NCI-H1436 treated with DMSO at 0.1 percent for 48 hours (cell line): ENCODE measurements at places on chromosomes 4 and X.

- no peak for DNase-seq
Measured at GRCh38 chr4:83558059-83558653, 22.2 kb downstream of the GPAT3 start.

GRCh38 chrX:30957753-30958152 lies 68.7 kb upstream of the TAB3 start:
- DNase-seq, result no peak

GRCh38 chr4:77805840-77806239 lies 13.3 kb downstream of the CNOT6L start:
- no peak for DNase-seq

GRCh38 chr4:80873571-80873970 lies 156.9 kb upstream of the BMP3 start:
- DNase-seq, result no peak

GRCh38 chr4:86358257-86358656 lies 1.6 kb downstream of the MAPK10 start:
- DNase-seq, result no peak

GRCh38 chr4:142307857-142308256 lies 538.2 kb downstream of the INPP4B start:
- DNase-seq, result no peak

- DNase-seq, result no peak
Measured at GRCh38 chr4:155164718-155165117, 43.7 kb upstream of the NPY2R start.

- DNase-seq, result no peak
Measured at GRCh38 chr4:4820261-4820660, 39.2 kb upstream of the MSX1 start.

DNA sequence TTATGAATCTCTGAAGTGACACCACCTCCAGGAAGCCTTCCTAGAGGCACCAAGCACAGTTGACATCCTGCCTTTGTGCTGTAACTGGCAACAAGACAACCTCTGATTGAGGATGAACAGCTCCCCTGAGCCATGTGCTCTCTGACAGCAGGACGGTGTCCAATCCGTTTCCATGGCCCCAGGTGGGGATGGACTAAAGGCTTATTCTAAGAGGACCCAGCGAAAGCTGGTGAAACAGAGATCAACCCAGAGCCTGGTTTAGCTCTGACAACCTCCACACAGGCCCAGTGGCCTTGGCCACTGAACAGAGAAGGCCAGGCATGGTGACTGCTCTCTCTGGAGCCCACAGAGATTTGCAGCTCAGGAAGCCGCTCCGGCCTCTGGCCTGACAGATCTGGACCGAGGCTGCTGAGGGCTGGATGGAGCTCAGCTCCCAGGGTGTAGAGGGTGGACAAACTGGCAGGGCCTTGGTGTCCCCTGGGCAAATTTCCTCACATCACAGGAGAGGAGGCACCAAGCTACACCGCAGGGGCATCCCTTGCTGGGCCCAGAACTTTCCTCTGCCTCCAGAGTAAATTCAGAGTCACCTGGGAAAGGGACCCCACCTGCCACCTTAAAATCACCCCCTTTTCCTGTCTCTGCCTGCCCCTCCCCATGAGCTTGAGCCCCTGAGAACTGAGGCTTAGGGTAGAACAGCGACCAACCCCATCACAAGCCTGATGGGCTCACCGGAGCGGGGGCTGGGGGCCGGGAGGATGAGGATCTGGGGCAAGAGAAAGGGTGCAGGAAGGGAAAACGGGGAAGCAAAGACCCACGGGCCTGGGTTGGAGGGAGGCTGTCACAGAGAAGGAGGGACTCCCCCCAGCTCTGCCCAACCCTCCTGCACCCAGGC lies 40.2 kb downstream of the HMX1 start:
- DNase-seq, result no peak

DNA sequence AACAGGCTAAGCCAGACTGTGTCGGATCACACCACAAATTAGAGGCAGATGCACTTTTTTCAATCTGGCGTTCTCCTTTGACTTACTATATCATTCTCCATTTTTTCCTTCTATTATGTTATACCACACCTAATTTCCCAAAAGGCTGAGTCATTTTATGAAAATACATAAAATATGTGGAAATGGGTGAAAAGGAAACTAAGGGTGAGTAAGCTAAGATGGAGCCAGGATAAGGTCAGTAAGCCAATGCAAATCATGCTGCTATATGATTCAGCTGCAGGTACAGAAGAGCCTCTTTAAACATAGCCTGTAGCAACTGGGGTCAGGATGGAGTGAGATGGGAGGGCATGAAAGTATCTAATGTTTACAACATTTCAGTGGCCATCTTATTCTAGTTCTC lies 94.0 kb upstream of the TEX13A start:
- no peak for DNase-seq

DNA sequence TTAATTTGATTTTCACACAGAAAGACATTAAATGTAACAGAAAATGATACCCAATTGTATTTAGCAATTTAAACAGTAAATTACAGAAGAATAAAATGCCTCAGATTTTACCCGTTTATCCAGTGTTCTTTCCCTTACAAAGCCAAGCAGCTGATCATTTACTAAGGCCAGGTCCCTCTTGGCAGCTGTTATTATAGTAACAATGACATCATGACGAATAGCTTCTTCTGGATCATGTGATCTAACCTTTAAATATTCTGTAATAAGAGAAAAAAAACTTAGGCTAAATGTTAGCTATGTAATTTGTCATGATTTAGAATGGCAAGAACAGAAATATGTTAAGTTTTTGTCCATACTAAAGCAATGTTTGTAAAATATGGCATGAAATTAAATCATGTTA lies 69.4 kb downstream of the PDS5A start:
- DNase-seq, result no peak

GRCh38 chr4:144316869-144317268 lies 176.4 kb upstream of the GYPA start:
- DNase-seq, result no peak

GRCh38 chr4:145289403-145290076 lies 109.2 kb upstream of the OTUD4 start:
- DNase-seq, result no peak

DNA sequence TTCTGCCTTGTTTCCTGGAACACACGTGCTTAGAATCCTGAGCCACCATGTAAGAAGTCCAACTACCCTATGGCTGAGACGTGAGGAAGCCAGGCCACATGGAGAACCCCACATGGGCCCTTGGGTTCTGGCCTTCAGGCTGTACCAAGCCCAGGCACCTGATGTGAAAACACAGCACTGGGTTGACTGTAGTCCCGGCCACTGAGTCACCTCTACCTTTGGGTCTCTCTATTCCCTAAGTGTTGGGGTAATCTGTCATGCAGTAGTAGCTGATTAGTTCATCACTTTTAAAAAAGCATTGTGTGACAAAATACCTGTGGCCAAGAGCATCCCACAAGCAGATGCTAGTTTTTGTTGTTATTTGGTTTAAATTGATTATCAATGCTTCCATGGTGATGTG lies 24.3 kb downstream of the CFAP97 start:
- DNase-seq, result no peak

DNA sequence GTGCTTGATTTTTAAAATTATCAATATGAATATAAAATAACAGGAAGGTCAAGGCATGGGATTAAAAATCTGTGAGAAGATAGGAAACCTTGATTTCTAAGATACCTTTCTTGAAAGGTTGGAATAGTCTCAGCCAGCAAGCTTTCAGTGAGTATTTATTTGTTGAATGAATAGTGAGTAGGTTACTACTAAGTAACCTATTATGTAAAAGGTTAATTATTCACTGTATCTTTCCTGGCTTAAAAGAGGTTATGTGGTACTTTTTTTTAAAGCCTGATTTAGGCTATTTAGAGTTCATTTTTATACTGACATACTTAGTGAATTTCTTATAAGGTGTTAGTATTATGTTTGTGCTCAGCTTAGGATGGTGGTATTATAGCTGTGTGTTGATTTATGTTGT lies 123.5 kb downstream of the PTPN13 start:
- no peak for DNase-seq

- no peak for DNase-seq
Measured at GRCh38 chrX:143017272-143017671, 8.5 kb upstream of the SPANXN4 start.

GRCh38 chr4:158996669-158997074 lies 106.2 kb upstream of the RAPGEF2 start:
- no peak for DNase-seq

- DNase-seq, result no peak
Measured at GRCh38 chr4:13947921-13948320, 320.4 kb upstream of the BOD1L1 start.

GRCh38 chr4:118775405-118775804 lies 60.5 kb downstream of the SEC24D start:
- no peak for DNase-seq

- no peak for DNase-seq
Measured at GRCh38 chrX:132333351-132333750, 114.1 kb upstream of the RAP2C start.

DNA sequence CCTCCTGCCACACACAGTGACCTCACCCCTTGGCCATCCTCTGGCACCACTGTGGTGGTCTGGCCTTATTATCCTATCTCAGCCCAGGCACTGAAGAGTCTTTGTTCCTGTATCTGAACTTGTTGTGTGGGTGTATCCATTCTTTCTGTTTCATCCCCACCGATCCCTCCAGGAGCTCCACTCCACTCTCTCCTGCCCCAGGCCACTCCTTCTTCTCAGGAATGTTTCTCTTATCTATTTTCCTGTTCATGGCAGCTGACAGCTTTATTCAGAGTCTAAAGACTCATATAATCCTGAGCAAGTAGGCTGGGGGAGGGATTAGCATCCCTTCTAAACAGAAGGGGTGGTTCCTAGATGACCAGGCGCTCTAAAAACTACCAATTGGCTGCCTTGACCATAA lies 150.0 kb downstream of the ANAPC10 start:
- no peak for DNase-seq

DNA sequence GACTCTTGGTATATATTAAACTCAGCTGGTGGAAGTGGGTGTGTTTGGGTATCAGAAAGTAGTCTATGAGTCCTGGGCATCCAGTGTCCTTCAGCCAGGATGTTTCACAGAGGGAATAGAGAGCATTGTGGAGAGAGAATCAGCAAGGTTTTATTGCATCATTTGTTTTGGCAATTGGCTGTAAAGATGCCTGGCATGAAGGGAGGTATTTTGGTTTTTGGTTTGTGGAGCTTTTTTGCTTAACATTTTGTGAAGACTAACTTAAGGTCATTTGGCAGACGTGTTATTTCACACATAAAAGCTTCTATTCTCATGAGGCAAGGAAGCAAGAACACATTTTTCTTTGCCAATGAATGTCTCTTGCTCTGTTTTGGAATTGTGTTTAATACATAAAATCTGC lies 71.1 kb downstream of the DCLK2 start:
- DNase-seq, result no peak

- DNase-seq, result no peak
Measured at GRCh38 chr4:40621229-40621591, 8.5 kb downstream of the RBM47 start.

- no peak for DNase-seq
Measured at GRCh38 chr4:7340553-7341433, 93.9 kb downstream of the PSAPL1 start.

DNA sequence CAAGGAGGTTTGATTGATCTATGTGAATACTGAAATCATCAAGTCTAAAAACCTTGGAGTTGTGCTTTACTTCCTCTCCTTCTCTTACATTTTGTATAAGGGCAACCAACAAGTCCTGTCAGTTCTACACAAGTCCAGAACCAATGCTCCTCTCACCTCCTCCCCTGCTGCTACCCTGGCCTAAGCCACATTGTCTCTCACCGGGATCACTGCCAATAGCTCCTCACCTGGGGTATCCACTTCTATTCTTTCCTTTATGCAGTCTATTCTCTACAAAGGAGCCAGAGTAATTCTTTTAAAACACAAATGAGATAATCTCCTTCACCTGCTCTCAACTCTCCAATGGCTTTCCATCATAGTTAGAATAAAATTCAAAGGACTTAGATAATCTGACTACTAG lies 13.3 kb upstream of the ARHGEF6 start:
- DNase-seq, result no peak

- DNase-seq, result no peak
Measured at GRCh38 chrX:21529771-21530170, 128.4 kb downstream of the KLHL34 start.

DNA sequence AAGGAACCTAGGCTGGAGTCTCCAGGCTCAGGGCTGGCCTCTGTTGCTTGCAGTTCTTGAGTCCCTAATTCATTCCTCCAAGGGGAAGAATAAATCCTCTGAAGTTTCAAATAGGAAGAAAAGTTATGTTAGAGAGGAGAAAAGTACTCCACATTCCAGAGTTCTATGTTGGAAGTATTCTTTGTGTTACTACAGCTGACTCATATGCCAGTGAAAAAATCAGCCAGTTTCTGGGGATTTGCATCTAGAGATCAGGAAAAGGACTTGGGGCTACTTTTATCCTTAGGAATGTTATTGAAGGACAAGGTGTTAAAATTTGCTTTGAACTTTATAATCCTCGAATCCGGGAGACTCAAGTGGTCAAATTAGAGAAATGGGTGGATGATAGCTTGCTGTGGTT lies 11.7 kb upstream of the NUDT9 start:
- DNase-seq, result no peak

DNA sequence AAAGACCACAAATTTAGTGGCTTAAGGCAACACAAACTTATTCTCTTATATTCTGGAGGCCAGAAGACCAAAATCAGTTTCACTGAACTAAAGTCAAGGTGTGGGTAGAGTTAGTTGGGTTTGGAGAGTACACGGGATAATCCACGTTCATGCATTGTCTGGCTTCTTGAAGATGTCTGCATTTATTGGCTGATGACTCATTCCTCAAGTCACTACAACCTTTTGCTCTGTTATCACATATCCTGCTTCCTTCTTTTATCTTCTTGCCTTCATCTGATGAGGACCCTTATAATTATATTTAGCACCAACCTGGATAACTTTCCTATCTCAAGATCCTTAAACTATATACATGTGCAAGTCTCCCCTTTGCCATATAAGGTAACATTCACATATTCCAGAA lies 590.0 kb downstream of the FSTL5 start:
- no peak for DNase-seq

DNA sequence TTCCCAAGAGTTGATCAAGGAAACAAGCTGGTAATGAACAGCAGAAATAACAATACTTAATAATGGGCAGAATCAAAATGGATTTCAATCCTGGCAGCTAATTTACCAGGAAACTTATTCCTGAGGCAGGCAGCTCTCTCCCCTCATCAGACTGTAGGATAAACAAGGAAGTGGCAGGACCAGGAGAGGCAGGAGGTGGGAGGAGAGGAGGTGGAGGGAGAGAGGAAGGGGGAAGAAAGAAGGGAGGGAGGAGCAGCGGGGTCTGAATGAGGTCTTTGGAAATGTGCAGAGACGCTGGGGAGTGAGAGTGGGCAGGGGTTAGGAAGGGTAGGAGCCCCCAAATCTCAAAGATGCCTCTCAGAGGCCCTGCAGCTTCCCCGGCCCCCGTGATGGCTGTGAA lies 231.5 kb downstream of the BCOR start:
- no peak for DNase-seq

GRCh38 chr4:152536545-152537182 lies 772 bp upstream of the FBXW7 start:
- no peak for DNase-seq
